CD4-positive, alpha-beta memory T cell (primary cell): ENCODE measurements at places on chromosomes 11 and 22. TPM values are rescaled to one million over a fixed set of nuclear protein-coding genes. Genes with fewer than 3 reads are reported as not detected.

DNA sequence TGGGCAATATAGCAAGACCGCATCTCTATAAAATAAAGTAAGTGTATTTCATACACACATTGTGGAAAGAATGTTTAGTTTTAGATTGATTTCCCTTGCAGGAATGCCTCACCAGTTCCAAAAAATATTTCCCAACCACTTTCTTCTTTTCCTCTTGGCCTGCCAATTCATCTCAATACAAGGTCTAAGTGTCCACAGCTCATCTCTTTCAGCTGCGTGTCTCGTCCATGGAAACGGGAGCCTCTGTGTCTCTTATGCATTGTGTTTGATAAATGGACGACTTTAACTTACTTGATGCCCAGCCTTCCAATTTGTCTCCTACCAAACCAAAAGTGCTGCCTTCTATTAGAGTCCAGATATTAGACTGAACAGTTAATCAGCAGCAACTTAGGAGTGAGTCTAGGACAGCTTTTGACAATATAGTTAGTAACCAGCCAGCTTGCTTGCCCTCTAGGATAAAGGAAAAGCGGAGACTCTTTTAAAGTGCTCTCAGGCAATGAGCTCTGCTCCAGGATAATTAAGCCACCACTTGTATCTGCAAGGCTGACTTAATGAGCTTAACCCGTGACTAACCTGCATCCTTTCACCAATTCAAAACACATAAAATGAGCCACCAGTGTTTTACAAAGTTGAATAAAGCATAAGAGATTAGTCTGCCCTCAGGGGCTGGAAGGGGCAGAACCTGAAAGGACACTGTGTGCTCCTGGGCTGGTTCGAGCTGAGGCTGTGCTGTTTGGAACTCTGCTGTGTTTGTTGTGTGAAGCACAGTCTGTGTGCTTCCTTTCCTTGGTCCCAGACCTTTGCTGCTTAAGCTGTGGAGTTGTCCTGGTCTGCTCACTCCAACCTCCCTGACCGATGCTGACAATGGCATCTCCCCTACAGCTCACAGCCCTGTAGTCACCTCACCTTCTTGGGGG lies 27.5 kb downstream of the FBXO7 start:
- DNase-seq = no peak

DNA sequence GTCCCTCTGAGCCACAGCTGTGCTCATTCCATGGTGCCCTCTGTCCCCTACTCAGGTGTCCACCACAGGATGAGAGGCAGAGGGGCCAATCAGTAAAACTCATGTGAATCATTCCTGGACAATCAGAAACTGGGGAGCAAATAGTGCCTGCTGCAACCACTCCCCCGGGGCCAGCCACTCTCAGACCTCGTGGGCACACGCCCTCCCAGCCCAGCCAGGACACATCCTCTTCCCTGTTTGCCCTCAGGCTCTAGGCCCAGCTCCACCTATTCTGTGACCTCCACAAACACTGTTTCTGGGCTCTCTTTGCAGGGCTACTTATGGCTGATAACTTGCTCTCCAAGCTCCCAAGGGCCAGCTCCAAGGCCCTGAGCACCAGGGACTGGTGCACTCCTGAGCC lies 14.0 kb upstream of the KCTD14 start:
- no peak for DNase-seq

The ADM2 gene
- 4.5 TPM for total RNA-seq

GRCh38 chr11:66550887-66551286 lies 4.2 kb downstream of the ACTN3 start:
- no peak for DNase-seq
